ENCODE measurements at places on chromosomes 3 and 15. TPM values are rescaled to one million over a fixed set of nuclear protein-coding genes. Genes with fewer than 3 reads are reported as not detected.

- no peak for DNase-seq
Observed at GRCh38 chr3:56899851-56900250, 98.1 kb upstream of the ARHGEF3 start.

The HRG gene
- polyA plus RNA-seq: not detected

- no peak for DNase-seq
Observed at GRCh38 chr3:132822266-132822665, 100.1 kb upstream of the NPHP3 start.

DNA sequence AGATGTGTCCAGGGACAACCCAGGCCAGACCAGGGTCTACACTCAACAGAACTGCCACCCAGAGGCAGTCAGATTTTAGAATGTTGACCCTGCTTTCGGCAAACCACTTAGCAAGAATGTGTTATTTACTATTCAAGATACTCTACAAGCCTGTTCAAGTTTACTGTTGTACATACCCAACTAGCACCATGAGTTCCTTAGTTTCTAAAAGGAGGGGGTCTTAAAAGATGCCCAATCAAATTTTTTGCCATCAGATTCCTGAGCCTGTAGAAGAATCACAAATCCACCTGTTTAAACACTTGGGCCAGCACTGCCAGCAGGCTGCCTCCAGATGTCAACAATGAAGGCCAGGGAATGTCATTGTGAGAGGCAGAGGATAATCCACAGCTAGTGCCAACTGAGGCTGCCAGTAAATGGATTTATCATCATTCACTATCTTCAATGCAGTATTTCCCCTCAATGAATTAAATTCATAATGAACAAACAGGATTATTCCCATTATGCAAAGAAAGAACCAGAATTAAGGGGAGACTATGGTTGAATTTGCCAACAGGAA lies 43.5 kb upstream of the SNRPA1 start:
- no peak for DNase-seq

The ATP10A gene
- 28.0 TPM for polyA plus RNA-seq

DNA sequence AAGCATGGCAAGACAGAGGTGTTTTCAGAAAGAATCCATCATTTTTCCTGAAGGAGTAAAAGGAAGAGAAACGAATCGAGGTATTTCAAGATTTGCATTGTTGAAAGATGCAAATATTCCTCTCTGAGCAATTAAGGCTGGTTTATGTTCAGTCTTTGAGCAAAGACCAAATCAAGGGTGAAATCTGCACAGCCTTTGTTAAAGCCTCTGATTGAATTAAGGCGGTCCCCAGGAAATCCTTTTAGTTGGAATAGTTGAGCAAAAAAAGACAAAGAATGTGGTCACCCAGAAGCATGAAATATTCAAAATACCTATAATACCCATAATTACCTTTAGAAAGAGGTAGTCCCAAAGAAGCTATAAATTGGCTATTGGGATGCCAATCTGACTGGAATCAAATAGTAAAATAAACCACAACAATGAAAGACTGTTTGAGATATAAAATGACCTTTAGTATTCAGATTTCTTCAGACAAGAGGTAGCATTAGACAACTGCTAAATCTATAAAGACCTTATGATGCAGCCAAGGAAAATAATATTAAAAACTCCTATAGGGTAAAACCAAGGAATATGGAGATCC lies 1218.1 kb downstream of the ROBO2 start:
- no peak for DNase-seq

The GCNT3 gene
- not detected for polyA plus RNA-seq

- DNase-seq: no peak
Observed at GRCh38 chr3:89692601-89693000, 585.2 kb downstream of the EPHA3 start.

The SCG3 gene
- not detected for polyA plus RNA-seq

The CPOX gene
- polyA plus RNA-seq: 13.8 TPM

DNA sequence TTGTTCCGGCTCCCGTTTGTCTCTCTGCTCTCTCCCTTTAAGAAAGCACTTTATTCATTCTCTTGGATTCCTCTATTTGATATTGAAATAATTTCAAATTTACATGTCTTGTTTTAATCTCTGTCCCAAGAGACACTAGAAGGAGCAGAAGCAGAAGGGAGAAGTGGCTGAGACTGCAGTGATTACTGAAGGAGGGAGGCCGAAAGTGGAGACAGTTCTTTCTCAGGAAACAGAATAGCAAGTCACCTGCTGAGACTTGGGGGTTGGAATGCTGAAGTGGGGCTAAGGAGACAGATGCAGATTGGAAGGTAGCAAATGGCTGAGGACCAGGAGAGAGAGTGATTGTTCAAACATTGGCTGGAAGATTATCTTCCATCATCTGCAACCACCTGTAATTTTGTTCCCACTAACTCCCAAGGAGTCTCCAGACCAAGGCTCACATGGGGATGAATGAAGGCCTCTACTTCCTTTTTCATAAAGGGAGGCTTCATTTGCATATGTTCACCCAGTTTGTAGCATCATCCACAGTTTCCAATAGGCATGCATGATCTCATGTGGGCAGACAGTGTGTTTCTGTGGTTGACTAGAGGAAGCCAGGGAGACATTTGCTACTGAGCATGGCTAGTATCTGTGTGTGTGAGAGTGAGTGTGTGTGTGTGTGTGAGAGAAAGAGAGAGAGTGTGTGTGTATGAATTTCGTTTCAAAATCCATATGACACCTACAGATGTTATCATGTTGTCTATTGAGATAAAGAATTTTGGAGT lies 24.0 kb downstream of the LTF start:
- no peak for DNase-seq

GRCh38 chr3:120560304-120561250 lies 35.6 kb upstream of the NDUFB4 start:
- DNase-seq: no peak

The SLC12A8 gene
- polyA plus RNA-seq: 8.4 TPM
